ENCODE measurements at places on chromosomes 7 and 10. TPM values are rescaled to one million over a fixed set of nuclear protein-coding genes. Genes with fewer than 3 reads are reported as not detected.

- no peak for ATAC-seq
Measured at GRCh38 chr7:93018716-93019115, 99.1 kb downstream of the SAMD9 start.

- ATAC-seq = no peak
Measured at GRCh38 chr10:5844345-5845055, 31.3 kb upstream of the GDI2 start.

DNA sequence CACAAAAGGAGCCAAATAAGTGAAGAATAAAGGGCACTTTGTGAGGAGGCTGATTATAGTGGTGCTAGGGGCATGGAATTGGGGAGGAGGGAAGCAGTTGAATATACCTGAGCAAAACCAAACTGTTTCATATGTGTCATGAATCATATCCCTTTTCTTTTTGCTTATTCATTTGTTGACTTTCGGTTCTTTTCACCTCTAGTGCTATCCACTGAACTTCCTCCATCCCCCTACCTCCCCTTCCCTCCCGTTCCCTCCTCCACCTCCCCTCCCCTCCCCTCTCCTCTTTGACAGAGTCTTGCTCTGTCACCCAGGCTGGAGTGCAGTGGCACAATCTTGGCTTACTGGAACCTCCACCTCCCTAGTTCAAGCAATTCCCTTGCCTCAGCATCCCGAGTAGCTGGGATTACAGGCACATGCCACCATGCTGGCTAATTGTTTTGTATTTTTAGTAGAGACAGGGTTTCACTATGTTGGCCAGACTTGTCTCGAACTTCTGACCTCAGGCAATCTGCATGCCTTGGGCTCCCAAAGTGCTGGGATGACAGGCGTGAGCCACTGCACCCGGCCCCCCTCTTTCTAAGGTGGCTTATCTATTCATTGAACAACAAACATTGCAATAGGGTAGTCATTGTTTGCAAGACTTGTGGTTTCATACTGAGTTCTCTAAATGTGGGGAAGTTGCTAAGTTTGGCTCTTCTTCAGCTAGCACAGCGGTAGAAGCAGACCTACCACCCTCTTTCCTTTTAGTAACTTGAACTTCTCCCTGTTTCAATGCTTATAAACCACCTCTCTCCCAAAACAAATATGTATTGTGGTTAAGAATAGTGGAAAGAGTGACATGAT, 150.4 kb upstream of the PRPS1L1 start:
- ATAC-seq = no peak

GRCh38 chr10:21364196-21365114, 161.0 kb downstream of the SKIDA1 start:
- ATAC-seq = peak; percentile 31

DNA sequence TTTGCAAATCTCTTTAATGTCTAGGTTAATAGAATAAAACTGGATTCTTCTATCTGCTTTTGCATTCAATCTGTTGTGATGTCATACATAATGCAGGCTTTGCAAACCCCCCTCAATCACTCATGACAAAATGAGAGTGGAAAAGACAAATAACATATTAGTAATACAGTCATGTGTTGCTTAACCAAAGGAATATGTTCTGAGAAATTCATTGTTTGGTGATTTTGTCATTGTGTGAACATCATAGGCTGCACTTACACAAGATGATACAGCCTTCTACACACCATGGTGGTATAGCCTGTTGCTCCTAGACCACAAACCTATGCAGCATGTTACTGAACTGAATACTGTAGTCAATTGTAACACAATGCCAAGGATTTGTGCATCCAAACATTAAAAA, 87.3 kb upstream of the SEC61G start:
- no peak for ATAC-seq

DNA sequence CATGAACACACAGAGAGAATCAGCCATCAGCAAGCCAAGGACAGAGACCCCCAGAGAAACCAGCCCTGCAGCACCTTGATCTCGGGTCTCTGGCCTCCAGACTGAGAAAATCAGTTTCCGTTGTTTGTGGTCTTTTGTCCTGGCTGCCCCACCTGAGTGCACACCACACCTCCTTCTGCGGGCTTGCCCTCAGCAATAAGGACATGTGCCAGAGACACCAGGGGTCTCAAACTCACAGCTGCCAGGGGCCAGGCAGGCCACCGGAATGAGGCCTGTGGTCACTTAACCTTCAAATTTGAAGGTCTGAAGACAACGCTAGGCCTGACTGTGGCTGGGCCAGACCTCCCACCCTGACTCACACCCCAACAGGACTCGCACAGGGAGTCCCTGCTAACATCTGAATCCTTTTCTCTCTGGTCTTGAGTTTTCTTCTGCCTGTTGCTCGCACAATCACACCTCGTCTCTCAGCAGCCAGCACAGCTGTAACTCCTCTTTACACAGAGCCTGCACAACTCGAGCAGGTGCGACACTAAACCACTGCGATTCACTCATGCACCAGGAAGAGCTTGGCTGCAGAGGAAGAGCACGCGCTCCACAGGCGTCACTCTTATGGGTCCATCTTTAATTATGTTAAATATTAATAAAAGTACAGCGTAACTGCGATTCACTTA, 86.2 kb downstream of the CHST15 start:
- no peak for ATAC-seq

The CYP26C1 gene
- not detected for total RNA-seq

DNA sequence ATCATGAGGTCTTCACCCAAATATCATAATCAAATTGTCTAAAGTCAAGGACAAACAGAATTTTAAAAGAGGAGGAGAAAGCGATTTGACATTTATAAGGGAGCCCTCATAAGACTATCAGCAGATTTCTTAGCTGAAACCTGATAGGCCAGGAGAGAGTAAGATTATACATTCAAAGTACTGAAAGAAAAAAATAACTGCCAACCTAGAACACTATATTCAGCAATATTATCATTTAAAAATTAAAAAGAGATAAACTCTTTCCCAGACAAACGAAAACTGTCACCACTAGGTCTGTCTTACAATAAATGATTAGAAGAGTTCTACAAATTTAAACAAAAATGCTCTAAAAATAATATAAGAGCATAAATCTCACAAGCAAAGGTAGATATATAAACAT, 154.1 kb upstream of the TMEM106B start:
- ATAC-seq = no peak

- no peak for ATAC-seq
Measured at GRCh38 chr10:59677253-59677831, 32.3 kb downstream of the SLC16A9 start.

All from gastroesophageal sphincter (tissue), 4 donors.